ENCODE measurements at places on chromosomes 7 and 10. TPM values are rescaled to one million over a fixed set of nuclear protein-coding genes. Genes with fewer than 3 reads are reported as not detected.

The UMAD1 gene
- 9.3 TPM for total RNA-seq

The CPA2 gene
- 0.55 TPM for total RNA-seq

The TMEM270 gene
- total RNA-seq = not detected

DNA sequence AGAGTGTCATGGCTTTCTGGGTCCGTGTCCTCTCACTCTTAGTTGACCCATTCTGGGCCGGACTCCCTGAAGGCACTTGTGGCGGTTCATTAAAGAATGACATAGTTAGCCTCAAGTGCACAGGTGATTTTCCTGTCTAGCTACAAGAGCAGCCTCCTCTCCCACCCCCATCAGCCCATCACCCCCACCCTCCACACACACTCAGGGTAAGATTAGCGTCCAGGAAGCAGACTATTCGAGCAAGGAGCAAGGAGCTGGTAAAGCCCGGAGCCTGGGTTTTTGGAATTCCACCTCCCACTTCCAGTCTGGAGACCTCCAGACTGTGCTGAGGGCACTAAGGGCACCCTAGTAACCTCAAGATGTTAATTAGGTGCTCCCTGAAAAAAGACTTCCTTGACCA, 39.5 kb downstream of the TACR2 start:
- no peak for DNase-seq

The PRPF18 gene
- total RNA-seq = 14.6 TPM

The TFEC gene
- total RNA-seq = not detected

DNA sequence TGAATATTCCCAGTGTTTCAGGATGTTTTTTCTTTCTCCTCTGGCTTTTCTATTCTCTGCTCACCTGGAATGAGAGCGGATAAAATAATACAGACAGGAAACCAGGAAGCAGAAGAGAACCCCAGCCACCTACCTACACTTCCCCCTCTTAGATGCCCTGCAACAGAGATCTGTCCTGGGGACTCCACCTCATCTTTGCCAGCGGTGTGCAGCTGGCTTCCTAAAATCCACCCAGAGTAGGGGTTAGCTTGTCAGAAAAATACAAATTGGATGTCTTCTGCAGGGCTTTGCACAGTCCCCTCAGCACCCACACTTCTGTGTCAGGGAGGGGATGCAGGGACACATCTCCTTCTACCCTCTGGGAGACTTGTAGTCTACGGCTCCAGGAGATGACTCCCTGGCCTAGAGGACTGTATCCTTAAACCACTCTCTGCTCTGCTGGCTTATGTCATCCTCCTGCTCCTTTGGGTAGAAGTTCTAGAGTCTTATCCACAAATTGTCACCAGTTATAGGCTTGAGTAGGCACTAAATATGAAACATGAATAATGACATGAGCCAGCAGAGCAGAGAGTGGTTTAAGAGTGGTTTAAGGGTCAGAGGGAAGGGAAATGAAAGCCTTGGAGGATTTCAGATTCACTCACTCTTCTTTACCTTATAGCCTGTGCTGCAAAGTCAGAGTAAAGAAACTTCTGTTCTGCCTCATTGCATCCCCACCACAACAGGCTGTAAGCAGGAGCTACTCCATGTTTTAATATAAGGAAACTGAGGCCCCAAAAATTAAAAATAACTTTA, 749.4 kb downstream of the AUTS2 start:
- no peak for DNase-seq

DNA sequence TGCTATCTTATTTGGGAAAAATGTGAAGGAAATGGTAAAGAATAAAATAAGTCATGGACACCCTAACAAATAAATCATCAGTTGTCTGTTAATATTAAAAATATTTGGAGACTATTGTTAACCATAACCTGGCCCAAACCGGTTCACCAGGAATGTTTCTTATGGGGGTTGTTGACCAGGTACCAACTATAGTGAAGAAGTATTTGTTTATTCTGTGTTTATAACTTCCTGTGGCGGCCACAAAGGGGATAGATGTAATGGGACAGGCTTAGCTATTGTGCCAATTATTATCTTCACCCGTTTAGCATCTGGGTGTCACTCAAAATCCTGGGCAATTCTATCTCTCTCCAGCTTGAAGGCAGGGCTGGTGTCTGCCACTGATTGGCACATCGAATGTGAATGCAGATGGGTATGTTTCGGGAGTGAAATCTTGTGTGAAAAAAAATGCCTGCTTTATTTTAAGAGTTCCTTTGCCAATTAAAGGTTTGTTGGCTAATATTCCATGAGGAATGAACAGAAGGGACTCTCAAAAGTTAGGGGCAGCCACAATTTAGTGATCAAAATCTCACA, 500.9 kb downstream of the ARL4A start:
- no peak for DNase-seq

- no peak for DNase-seq
These were observed 713.1 kb downstream of the GATA3 start for GRCh38 chr10:8767591-8767990.

GRCh38 chr7:96495751-96496216, 173.9 kb upstream of the SLC25A13 start:
- DNase-seq = no peak

DNA sequence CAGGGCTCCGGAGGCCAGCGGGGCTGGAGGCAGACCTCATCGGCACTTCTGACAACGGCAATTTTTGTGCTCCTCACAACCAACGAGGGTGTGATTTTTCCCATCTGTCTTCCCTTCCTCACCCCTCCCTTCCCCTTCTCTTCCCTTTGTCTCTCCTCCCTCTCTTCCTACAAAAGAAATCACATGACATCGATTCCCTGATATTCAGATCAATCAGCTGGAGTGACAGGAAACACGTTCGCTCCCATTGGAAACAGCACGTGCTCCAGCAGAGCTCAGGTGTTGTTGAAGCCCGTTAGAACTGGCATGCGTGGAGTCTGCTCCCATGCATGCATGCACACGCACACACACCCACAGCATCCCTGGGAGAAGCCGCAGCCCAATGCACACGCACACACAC, 222.4 kb downstream of the PTPRN2 start:
- DNase-seq = no peak

The THAP5 gene
- total RNA-seq = 31.9 TPM

- DNase-seq = no peak
These were observed 933.2 kb downstream of the GATA3 start for GRCh38 chr10:8987712-8988111.

DNA sequence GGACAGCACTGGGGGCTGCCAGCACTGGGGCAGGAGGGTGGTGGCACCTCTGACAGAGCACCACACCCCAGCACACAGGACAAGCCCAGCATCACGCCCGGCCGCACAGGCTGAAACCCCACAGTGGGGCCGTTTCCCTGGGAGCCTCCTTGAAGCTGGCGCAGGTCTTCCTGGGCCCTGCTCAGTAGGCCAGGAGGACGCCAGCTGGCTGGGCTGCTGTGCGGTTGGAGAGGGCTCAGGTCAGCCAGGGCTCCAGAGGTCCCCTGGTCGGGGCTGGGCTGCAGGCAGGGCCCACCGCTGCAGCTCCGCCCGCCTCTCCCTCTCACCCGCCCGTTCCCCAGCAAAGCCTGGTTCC, 137.3 kb downstream of the TCERG1L start:
- DNase-seq = no peak

The PTF1A gene
- not detected for total RNA-seq

The GNAT3 gene
- not detected for total RNA-seq

The NYAP1 gene
- 5.2 TPM for total RNA-seq

DNA sequence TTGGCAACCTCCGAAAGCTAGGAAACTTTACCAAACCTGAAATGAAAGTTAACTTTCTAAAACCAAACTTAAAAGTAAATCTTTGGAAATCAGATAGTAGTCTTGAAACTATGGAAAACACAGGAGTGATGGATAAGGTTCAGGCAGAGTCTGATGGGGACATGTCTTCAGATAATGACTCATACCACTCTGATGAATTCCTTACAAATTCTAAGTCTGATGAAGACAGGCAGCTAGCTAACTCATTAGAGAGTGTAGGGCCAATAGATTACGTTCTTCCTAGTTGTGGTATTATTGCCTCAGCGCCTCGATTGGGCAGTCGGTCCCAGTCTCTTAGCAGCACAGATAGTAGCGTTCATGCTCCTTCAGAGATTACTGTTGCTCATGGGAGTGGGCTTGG, 45.9 kb downstream of the MCMBP start:
- no peak for DNase-seq

DNA sequence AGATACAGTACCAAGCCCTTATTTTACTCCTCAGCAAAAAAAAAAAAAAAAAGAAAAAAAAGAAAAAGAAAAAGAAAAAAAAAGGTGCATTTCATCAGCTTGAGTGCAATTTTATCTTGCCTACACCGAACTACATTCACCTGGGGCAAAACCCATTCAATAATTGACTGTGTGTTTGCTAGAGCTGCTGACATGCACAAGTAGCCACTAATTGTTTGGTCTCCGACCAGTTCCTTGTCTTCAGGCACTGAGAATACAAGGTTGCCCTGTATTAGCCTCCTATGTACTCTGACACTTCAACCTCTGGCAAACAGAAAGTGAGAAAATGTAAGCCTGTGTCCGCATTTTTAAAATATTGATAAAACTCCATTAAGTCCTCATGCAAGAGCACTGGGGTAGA, 1579.4 kb upstream of the LRRTM3 start:
- no peak for DNase-seq

DNA sequence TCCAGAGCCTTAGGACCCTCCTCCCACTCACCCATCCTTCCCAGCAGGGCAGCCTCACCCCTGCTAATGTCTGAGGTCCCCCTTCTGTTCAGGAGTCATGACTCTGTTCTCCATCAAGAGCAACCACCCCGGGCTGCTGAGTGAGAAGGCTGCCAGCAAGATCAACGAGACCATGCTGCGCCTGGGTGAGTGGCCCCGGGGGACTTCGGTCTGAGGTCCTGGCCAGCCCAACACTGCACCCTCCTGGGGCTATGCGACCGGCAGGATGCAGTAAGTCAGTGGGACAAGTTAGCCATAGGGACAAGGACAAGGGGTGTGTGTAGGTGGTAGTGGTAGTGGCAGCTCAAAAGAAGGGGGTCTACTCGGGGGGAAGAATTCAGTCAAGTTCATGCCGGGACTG, 16.2 kb upstream of the AHCYL2 start:
- DNase-seq = no peak

The TMEM72 gene
- not detected for total RNA-seq

DNA sequence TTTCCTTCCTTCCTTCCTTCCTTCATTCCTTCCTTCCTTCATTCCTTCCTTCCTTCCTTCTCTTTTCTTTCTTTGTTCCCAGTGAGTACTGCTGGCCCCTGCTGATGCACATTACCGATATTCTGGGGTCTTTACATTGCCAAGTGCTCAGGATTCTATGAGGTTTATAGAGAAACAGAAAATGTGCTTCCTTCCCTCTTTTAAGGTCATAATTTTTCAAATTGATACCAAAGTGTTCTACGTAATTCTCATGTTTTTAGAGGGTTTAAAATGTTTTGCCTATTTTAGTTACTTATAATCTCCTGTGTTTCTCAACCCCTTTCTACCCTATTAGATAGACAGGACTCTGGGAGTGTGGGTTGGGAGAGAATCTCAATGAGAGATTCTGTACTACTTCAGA, 291.2 kb downstream of the HDAC9 start:
- DNase-seq = no peak

GRCh38 chr7:155987681-155988235, 175.5 kb upstream of the SHH start:
- no peak for DNase-seq

DNA sequence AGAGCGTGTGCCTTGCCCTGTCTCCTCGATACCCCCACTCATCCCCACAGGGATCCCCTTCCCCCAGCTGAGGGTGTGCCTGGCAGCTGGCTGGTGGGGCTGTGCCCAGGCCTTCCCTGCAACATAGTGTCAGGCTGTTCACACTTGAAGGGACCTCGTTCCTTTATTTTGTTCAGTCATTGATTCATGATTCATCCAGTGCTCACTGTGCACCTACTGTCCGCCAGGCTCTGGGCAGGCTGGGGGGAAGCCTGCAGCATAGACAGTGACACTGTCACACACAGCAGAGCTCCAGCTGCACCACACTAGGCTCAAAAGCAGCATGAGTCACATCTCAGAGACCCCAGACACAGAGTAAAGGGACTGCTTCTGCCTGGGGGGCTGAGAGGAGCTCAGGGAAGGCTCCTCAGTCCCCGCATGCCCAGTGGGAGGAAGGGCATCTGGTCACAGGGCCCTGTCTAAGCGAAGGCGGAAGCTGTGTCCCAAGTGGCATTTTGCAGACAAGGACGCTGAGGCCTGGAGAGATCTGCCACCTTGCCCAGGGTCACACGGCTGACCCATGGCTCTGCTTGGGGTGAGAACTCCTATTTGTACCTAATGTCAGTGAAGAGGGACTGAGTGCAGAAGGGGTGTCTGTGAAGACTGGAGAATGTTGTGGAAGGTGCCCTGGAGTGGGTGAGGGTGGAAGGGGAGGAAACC, 27.9 kb downstream of the CDH23 start:
- no peak for DNase-seq

GRCh38 chr7:31123321-31123720, 71.2 kb downstream of the ADCYAP1R1 start:
- no peak for DNase-seq

The CAMK2B gene
- total RNA-seq = 2.4 TPM

DNA sequence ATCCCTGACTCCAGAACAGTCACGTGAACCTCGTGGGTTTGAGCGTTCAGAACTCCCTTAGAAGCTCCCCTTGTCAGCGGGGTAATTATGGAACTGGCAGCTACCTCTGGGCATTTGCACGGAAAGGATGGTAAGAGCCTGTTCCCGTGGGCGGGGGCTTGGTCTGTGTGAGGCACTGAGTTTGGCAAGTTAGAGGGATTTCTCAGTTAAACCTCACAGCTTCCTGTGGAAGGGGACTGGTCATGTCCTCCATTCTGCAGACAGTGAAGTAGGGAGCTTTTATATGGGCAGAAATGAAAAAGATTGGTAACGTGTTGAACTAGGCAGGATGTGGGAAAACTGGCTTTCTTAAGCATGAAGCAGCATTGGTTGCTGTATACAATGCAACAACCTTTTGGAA, 16.0 kb downstream of the PALD1 start:
- DNase-seq = no peak

DNA sequence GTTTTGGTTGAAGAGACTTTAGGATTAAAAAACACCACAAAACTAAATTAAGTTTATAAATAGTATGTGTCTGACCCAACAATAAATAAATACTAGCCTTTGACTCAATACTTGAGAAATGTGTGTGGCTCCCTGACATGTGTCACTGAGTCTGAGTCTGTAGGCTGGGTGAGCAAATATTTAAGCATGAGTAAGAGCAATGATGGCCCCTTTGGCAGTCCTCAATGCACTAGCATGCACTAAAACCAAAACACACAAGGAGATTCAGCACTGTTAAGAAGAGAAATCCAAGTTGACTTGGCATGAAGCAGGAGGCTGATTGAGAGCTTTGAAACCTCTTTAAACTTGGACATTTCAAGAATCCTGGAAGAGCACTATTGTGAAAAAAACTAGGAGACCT, 37.1 kb downstream of the CCDC71L start:
- no peak for DNase-seq

GRCh38 chr7:27433581-27433980, 191.0 kb downstream of the EVX1 start:
- DNase-seq = no peak

- DNase-seq = no peak
These were observed 12.9 kb downstream of the TECTB start for GRCh38 chr10:112295853-112296830.
